ENCODE measurements at places on chromosomes 5 and 9. TPM values are rescaled to one million over a fixed set of nuclear protein-coding genes. Genes with fewer than 3 reads are reported as not detected.

- peak; percentile 77 for DNase-seq
- no peaks in the 10 kb centered on the region for H3K36me3 ChIP-seq
- H3K4me1 ChIP-seq = peaks cover 9% of the 10 kb centered on the region
- H3K27me3 ChIP-seq = no peaks in the 10 kb centered on the region
- H3K27ac ChIP-seq = no peak overlapping the region
Measured at GRCh38 chr5:142014911-142015584, 2.2 kb upstream of the GNPDA1 start.

Gene GNA14
- 3.8 TPM for total RNA-seq

GRCh38 chr5:170164921-170165320, 59.2 kb downstream of the FOXI1 start:
- H3K27ac ChIP-seq = no peak overlapping the region
- H3K27me3 ChIP-seq = no peaks in the 10 kb centered on the region
- no peaks in the 10 kb centered on the region for H3K36me3 ChIP-seq

Gene GCNT4
- 1.9 TPM for total RNA-seq

- H3K36me3 ChIP-seq = peaks cover 16% of the 10 kb centered on the region
- H3K4me1 ChIP-seq = no peaks in the 10 kb centered on the region
- no peak for DNase-seq
Measured at GRCh38 chr5:172213126-172213525, 19.2 kb downstream of the EFCAB9 start.

DNA sequence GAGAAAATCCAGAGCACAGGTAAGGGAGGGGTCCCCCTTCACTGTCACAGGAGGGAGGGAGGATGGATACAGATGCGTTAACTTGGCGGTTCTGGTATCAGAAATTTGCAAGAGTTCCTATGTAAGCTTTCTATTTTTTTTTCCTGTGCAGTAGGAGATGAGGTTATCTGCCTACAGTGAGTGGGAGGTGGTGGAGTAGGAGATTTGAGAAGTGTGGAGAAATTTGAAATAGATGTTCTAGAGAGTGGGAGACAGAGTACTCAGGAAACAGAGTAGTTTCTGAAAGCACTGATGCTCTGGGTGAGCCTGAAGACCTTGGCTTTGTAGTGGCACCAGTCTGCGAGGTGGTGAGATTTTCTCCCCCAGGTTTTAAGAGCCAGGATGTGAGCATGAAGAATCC, 271.4 kb downstream of the MSX2 start:
- H3K27ac ChIP-seq = no peak overlapping the region
- no peaks in the 10 kb centered on the region for H3K27me3 ChIP-seq
- H3K36me3 ChIP-seq = no peaks in the 10 kb centered on the region
- H3K4me3 ChIP-seq = no peak overlapping the region
- H3K4me1 ChIP-seq = no peaks in the 10 kb centered on the region
